Smooth muscle cell of the umbilical artery (primary cell): ENCODE measurements at places on chromosomes 12 and 14. TPM values are rescaled to one million over a fixed set of nuclear protein-coding genes. Genes with fewer than 3 reads are reported as not detected.

The RNASE4 gene
- 19.6 and 23.4 TPM in 2 replicates for total RNA-seq

The SEC23A gene
- total RNA-seq, result 633 and 704 TPM in 2 replicates

The POTEG gene
- total RNA-seq, result not detected in 2 replicates

The BAZ1A gene
- total RNA-seq, result 23.8 and 50.3 TPM in 2 replicates

The CFAP54 gene
- total RNA-seq, result 1.4 and 1.8 TPM in 2 replicates
